GM12891 (cell line): ENCODE measurements at places on chromosomes 6 and 20.

- no peak for DNase-seq
Measured at GRCh38 chr6:89290401-89291155, 24.5 kb downstream of the GABRR2 start.

GRCh38 chr6:109165392-109165974, 70.2 kb downstream of the CEP57L1 start:
- DNase-seq, result no peak

DNA sequence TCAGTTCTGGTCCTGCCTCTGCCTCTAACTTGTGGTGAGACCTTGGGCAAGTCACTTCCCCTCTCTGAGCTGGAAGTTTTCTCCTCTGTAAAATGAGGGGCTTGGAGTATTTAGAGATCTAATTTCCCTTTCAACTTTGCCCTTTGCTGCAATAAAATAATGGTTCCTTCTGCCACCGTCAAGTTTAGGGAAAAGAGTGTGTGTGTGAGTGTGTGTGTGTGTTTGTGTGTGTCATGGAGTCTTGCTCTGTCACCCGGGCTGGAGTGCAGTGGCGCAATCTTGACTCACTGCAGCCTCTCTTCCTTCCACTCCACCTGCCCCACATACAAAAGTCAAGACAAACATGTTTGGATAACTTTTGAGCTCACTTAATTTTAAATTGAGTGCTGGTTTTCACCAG, 39.2 kb upstream of the PIM1 start:
- no peak for DNase-seq

- no peak for DNase-seq
Measured at GRCh38 chr6:20707870-20708269, 173.6 kb downstream of the CDKAL1 start.

GRCh38 chr6:44264154-44265006, 971 bp downstream of the NFKBIE start:
- no peak for DNase-seq

DNA sequence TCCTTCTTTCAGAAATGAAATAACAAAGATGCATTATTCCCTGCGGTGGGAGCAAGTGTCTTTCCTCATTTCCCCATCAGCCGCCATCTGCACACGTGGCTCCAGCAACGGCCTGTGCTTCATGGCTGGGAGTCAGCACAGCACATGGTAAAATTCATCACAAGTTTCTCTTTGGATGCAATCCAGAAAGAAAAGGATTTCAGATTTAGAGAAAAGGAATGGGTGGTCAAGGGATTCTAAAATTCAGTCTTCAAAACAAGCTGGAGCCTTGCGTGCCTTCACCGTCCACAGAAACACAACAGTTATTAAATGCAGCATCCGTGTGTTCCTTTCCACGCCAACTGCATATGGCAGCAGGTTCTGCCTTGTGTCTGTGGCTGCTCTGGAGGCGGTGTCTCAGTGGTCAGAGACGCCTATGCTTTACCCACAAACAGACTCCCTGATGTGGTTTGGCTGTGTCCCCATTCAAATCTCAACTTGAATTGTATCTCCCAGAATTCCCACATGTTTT, 107.6 kb downstream of the THBS2 start:
- no peak for DNase-seq

DNA sequence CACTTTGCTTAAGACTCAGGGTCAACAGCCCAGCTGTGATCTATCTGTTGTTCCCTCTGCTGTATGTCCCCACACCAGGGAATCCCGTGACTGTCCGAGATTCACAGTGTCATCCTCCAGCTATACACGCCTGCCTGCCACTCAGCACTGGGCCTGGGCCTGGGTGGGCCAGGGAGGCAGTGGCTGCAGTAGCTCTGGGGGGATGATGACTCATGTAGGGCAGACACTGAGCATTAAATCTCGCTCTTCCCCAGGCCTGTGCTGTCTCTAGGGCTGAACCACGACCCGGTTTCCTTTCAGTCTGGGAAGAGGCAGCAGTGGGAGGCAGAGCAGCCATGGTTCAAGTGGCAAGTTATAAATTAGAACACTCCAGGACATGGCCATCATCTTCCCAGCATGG, 173.9 kb downstream of the LRFN2 start:
- no peak for DNase-seq

GRCh38 chr6:170203212-170203611, 87.7 kb downstream of the DLL1 start:
- no peak for DNase-seq

DNA sequence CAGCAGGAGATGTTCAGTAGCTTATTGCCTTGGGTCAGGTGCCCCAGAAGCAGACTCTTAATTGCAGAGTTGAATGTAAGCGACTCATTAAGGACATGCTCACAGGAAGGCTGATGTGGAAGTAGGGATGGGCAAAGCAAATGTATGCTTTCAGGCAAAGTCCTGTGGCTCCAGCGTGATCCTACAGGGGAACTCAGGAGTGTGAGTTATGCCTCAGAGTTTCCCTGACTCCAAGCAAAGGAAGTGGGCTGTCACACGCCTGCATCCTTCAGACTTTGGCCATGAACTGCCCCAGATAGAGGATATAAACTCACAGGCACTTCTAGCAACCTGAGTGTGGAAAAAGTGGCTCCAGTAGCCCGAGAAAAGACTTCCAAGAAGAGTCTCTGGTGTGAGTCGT, 64.9 kb upstream of the ZNF133 start:
- DNase-seq, result no peak

DNA sequence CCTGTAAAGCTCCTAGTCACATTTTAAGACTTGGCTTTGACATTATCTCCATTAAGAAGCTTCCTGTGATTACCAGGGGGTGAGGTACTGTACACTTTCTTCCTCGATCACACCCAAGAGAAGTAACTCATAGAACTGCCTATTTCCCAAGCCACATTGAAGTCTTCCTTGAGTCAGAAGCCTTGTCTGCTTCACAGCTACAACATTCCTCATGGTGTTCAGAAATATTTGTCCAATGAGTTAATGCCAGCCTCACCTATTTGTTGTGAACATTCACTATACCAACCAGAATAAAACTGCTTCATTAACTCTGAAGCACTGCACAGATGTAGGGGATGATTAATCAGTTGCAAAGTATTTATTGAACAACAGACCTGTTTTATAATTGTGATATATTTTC, 622.3 kb downstream of the PTPRT start:
- no peak for DNase-seq

DNA sequence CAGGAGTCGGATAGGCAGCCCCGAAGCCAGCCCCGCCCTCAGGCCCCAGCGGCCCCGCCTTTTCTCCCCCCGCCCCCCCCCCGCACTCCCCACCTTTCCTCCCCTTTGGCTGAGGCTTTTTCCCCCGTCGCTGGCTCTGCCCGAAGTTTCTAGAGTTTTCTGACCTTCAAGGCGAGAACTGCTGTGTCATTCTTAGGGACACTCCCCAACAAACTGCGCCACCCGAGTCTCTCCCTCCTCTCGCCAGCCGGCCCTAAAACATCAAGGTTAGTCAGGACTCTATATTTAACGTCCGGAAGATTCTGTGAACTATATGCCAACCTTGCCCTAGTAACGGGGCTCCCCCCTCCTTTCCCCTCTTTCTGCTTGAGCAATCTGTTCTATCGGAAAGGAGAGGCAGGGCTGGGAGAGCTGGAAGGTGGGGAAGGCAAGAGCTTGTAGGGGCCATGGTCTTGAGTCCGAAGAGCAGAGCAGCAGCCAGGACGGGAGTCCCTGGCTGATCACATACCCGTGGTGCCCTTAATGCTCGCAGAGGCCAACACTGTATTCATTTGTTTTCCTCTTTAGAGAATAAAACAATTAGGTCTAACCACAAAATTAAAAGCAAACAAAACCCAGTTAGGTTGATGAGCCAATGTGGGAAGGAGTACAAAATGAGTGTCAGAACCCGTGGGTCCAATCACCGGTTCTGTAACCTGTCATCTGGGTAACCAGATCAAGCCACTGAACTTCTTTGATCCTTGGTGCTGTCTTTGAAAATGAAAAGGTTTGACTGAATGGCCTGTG, 5.3 kb upstream of the HSPA1B start:
- peak; percentile 44 for DNase-seq

DNA sequence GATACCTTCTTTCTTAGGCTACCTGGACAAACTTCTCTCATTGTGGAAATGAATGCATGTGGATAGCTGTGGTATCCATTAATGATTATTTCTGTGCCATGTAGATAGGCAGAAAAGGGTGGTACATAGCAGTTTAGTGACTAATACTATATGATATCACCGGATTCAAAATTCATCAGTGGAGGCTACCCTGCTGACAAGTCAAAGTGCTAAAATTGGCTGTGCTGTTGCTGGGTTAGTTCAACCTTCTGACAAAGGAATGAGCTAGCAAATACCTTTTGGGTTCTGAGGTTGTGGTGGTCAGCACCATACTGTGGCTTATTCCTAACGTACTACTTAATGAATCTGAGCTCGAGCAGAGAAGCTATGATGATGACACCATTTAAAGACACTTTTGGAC, 109.1 kb downstream of the TFAP2B start:
- DNase-seq, result no peak

- no peak for DNase-seq
Measured at GRCh38 chr6:138988469-138988834, 399 bp upstream of the REPS1 start.

GRCh38 chr6:10613723-10614122, 80.7 kb downstream of the C6orf52 start:
- no peak for DNase-seq

- no peak for DNase-seq
Measured at GRCh38 chr20:3251806-3252205, 12.8 kb upstream of the SLC4A11 start.

GRCh38 chr20:34634392-34634791, 42.5 kb downstream of the PIGU start:
- no peak for DNase-seq

DNA sequence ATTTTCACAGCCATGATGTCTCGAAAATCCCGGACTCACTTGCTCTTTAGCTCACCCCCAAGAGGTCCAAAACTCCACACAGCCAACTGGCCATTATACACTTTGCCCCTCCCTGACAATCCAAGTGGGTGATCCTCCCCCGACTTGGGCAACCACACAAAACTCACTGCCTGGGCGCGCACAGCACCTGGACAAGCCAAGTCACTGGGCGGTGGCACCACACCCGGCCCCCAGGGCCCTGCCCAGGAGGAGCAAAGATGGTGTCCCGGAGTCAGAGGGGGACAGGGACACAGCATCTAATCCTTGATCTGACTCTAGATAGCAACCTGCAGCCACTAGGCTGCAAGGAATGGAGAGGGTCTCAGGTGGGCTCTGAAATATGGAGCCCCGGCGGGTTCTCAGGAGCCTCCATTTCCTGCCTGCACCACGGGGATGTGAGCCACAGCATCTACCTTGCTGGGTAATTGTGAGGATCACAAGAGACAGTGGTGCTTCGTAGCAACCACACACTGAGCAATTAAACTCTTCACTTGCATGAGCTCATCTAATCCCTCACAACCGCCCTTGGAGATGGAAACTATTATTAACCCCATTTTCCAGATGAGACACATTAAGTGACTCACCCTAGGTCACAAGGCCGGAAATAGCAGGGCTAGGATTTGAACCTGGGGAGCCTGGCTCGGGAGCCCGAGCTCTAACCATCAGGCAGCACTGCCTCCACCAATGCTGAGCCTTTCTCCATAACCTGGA, 66.6 kb downstream of the BMP7 start:
- no peak for DNase-seq

DNA sequence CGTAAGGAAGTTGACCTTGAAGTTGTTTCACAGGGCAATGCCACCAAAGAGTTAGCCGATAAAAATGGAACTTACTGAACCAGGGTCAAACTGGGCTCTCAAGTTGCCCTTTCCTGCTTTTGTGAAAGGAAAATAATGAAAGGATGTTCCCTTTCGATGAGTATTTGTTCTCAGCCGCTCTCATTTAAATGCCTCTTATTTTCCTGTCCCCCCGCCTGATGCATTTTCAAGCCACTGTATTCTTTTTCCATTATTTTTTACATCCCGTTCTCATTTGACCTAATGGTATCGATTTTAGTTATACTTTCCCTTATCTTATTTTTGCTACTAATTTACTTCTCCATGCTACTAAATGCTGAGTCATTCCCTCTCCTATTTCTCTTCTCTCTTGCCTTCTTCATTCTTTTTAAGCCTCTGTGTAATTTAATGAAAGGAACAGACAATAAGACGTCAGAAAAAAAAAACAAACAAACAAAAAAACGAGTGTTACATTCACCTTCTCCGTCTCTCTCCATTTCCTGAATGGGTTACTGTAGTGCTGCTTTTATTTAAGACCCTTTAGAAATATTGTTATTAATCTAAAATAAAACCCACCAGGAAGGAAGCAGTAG, 655 bp upstream of the NDUFAF4 start:
- no peak for DNase-seq

GRCh38 chr6:20830576-20830975, 296.3 kb downstream of the CDKAL1 start:
- no peak for DNase-seq

GRCh38 chr6:159053781-159054398, 9.1 kb upstream of the TAGAP start:
- no peak for DNase-seq

GRCh38 chr6:46098678-46099077, 31.1 kb upstream of the ENPP4 start:
- DNase-seq, result no peak

DNA sequence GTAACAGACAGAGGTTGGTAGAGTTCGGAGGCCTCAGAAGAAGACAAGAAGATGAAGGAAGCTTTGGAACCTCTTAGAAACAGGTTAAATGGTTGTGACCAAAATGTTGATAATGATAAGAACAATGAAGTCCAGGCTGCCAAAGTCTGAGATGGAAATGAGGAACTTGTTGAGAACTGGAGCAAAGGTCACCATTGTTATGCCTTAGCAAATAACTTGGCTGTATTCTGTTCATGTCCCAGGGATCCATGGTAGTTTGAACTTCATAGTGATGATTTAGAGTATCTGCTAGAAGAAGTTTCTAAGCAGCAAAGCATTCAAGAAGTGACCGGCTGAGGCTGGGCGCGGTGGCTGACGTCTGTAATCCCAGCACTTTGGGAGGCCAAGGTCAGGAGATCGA, 11.1 kb upstream of the LSM14B start:
- no peak for DNase-seq

DNA sequence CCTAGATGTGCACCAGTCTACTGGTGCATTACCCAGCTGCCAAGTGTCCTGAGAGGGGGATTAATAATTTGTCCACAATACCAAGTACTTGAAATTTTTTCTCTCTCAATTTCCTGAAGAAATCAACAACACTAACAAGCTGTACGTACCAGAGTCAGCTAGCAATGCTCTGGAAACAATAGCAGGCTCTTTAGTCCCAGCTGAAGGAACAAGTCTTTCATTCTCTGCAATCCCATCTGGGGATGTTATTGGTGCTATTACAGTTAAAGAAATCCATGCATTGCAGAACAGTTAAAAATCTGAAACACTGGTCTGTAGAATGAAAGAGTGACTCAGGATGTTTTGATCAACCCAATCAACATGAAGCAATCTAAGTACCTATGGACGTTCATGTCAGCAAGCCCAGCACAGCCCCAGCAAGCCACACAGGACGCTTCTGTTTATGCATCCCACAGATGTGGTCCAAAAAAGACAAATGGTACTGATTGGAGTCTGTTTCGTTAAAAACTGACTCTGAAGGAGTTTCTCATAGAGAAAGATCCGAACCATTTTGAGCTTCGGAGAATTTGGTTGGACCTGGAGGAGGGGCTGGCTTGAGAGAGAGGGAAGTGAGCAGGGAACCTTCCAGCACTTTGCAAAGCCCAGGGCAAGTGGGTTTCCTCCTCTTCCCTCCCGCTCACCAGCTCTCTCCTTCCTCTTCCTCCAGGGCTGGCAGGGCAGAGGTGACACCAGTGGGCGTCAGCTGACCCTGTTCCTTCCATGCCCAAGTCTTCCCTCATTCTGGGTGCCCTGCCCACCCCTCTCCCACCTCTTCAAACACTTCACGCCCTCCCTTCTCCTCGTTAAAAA, 11.9 kb downstream of the PRR18 start:
- no peak for DNase-seq

- no peak for DNase-seq
Measured at GRCh38 chr6:6235786-6236185, 84.7 kb downstream of the F13A1 start.
